ENCODE measurements at places on chromosomes 6 and 20.

GRCh38 chr6:15370733-15371671 lies 125.1 kb downstream of the JARID2 start:
- no peak for DNase-seq

DNA sequence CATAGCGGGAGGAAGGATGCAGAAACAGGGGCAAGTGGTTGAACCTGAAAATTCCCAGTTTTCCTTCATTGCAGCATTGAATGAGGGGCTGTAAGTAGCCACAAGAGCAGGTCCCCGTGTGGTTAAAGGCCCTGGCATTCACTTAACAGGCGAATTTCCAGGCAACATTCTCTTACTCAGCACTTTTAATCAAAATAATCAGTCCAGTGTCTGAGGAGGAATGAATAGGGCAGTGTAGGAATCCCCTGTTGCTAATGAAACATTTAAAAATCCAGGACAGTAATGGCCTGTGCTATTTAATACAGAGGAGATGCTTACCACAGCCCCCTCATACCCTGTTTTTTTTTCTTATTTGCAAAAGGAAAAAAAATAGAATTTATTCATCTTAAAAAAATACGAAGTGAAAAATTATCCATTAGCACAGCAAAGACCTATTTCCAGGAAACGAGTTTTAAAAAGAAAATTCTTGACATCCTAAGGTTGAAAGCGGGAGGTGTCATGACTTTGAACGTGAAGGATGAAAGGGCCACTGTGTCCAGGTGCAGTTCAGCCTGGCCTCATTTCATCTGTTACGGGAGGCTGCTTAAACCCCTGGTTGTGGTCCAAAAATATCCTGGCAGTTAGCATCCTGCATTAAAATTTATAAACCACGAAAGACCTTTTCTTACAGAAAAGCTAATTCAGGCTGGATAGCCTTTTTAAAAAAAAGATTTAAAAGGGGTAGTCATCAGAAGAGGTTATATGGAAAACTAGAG lies 20.2 kb downstream of the MYLK4 start:
- DNase-seq = no peak

GRCh38 chr6:25628471-25629197 lies 23.4 kb upstream of the SCGN start:
- DNase-seq = no peak

- no peak for DNase-seq
Observed at GRCh38 chr20:50308513-50309279, 118.1 kb downstream of the CEBPB start.

DNA sequence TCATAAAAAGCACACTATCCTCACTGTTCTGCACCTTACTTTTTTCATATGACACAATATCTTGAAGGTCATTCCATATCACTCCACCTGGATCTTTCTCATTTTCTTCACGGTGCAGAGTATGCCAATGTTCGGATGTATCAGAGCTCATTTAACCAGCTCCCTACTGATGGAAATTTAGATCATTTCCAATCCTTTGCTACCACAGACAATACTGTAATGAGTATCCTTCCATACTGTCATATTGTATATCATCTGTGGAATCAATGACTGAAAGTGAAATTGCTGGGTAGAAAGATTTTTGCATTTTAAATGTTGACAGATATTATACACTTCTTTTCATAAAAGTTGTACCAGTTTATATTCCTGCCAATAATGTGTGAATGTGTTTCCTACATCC lies 2.2 kb upstream of the RAB44 start:
- no peak for DNase-seq

DNA sequence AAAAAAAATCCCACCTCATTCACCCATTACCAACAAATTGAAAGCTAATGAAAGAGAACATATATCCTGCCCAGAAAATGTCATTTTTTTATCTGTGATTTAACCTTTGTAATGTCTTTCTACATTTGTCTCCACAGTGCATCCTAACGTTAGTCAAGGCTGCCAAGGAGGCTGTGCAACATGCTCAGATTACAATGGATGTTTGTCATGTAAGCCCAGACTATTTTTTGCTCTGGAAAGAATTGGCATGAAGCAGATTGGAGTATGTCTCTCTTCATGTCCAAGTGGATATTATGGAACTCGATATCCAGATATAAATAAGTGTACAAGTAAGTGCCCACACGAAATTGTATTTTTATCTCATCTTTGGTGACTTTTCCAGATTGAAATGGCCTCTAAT lies 30.0 kb downstream of the RSPO3 start:
- DNase-seq = no peak

DNA sequence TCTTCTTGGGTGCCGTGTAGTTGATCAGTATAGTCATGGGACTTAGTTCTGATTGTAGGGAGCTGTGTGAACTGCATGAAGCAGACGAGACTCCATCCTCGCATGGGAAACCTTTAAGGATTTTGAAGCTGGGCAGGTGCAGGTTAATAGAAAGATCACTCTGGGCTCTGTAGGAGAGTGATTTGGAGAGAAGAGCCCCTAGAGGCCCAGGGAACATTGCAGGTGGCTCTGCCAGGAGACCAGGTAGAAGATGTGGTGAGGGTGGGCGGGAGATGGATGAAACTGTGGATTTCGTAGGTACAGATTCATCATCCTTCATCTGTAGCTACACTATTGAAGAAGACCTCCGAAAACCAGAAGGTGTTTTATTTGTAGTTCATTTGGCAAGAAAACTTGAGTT lies 53.3 kb downstream of the UTRN start:
- no peak for DNase-seq

GRCh38 chr6:118650582-118651281 lies 659 bp downstream of the CEP85L start:
- DNase-seq = peak; percentile 42

DNA sequence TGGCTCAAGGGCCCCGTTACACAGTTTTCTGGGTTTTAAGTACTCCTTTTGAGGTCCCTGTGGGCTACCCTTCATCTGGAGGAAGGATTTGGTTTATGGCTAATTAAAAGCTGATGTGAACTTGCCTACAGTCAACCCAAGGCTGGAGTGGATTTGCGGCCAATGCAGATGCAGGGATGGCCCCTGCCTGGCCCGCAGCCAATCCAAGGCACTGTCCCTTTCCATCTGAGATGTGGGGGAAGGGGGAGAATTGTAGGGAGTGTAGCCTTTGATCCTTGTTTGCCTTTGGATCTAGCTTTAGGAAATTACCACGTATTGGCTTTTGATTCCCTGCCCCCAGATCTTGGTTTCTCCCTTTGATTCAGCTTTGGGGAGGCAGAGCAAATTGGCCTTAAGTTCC lies 128.0 kb upstream of the GGTLC1 start:
- DNase-seq = no peak

GRCh38 chr6:88360203-88360797 lies 194.2 kb upstream of the CNR1 start:
- DNase-seq = no peak

All from GM12891 (cell line).